ENCODE measurements at places on chromosomes 12 and 14.

- no peak for ATAC-seq
These were observed 70.3 kb upstream of the NR2C1 start for GRCh38 chr12:95143621-95144205.

- ATAC-seq: peak; percentile 39
These were observed 10.9 kb upstream of the ZNF705A start for GRCh38 chr12:8145754-8146441.

DNA sequence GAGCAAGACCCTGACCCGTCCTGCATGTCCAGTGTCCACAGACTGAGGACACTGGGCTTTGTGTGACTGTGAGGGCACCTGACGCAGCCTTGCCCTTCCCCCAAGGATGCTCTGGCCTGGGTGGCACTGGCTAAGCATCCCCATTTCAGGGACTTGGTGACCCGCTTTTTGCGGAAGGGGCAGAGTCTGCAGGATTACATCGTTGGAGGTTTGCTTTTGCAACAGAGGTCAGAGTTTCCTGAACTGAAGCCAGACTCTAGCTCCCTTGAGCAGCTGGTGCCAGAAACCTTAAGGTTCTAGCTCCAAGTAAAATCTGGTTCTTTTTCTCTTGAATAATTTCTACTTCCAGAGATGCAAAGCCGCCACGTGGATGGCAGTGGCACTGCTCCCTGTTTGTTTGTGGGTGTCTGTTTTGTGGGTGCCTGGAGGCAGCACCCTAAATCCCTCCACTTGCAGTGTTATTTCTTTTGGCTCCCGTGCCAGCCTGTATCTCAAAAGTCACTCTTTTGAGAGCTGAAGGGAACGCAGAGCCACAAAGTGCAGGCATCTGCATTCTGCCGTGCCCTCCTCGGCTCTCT is 184.7 kb downstream of the TSPAN9 start:
- ATAC-seq: no peak

GRCh38 chr12:10160617-10161385 is 11.1 kb downstream of the OLR1 start:
- ATAC-seq: no peak

GRCh38 chr12:97862072-97862471 is 399.5 kb downstream of the RMST start:
- ATAC-seq: no peak

GRCh38 chr12:5442251-5443006 is 10.5 kb downstream of the NTF3 start:
- no peak for ATAC-seq

- no peak for ATAC-seq
These were observed 193.9 kb upstream of the OR4E1 start for GRCh38 chr14:21867541-21867940.

All from stimulated activated memory B cell treated with anti-CD40 and anti-IgM and Interleukin-4, amounts not matched to agents 10 μg/mL and 1 μg/mL and 100 μg/mL, for 72 hours (primary cell).